ENCODE measurements at places on chromosomes 2 and 18.

DNA sequence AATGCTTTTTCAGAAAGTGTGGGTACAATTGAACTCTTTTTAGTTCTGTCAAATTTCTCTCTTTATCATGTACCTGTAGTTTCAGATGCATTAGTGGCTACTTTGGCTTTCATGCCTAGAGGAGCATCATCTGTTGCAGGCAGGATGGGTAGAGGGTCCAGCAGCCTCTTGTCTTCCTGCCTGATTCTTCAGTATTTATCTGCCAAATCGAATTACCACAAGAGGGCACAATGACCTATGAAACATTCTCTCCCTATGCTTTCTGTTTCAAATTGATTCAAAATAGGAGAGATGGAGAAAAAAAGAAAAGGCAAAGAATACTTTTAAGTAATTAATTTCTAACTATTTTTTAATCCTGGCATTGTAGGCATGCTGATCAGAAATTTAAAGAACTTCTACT, 477.2 kb downstream of the TRIB2 start:
- DNase-seq = no peak

DNA sequence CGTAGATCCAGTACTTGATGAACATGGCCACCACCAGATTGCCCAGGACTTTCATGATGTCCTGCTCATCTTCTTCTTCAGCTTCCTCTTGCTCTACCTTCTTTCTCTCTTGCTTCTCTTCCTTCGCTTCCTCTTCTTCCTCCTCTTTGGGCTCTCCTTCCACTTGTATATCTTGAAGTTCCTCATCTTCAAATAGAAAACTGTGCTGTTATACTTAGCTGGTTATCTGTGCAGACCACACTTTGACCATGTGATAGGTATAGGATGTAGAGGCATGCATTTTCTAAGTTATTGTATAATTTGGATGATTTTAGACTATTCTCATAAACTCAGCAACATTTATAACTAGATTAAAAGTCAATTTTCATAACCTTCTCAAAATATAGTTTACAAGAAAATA, 263.4 kb downstream of the NAPG start:
- DNase-seq = no peak

DNA sequence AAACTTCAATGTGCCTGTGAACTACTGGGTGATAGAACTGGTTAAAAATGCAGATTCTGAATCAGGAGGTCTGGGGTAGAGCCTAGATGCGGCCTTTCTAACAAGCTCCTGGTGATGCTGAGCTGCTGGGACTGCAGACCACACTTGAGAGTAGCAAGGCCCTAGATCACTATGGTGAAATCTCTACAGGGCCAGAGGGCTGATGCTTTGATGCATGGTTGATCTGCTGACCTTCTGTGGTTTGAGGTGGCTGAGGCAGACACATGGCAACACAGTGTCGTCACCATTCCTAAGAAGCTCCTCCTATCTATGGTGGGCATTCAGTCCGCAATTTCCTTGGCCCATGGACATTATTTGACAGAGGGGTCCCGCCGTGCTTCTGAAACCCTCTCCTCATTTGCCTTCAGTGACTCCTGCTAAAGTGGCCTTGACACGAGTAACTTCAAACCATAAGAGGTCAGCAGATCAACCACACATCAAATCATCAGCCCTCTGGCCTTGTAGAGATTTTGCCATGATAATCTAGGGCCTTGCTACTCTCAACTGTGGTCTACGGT, 19.8 kb downstream of the CCDC68 start:
- no peak for DNase-seq

GRCh38 chr2:191544461-191545062, 133.4 kb upstream of the NABP1 start:
- no peak for DNase-seq

DNA sequence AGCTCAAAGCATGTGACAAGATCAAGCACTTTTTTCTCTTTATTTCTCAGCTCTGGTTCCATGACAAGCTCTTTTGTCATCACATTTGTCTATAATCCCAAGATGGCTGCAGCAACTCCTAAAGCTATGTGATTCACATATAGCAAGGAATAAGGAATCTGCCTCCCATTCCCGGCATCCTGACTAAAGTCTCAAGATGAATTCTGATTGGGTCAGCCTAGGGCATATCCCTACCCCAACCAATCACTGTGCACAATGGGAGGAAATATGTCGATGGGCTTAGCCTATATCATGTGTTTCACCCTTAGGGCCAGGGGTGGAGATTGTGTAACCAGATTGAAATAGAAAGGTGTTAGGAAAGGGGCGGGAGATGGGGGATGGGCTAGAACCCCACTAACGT, 23.1 kb upstream of the COLEC12 start:
- no peak for DNase-seq

- peak; percentile 94 for DNase-seq
These were observed 188.1 kb downstream of the ZEB2 start for GRCh38 chr2:144331674-144332355.

DNA sequence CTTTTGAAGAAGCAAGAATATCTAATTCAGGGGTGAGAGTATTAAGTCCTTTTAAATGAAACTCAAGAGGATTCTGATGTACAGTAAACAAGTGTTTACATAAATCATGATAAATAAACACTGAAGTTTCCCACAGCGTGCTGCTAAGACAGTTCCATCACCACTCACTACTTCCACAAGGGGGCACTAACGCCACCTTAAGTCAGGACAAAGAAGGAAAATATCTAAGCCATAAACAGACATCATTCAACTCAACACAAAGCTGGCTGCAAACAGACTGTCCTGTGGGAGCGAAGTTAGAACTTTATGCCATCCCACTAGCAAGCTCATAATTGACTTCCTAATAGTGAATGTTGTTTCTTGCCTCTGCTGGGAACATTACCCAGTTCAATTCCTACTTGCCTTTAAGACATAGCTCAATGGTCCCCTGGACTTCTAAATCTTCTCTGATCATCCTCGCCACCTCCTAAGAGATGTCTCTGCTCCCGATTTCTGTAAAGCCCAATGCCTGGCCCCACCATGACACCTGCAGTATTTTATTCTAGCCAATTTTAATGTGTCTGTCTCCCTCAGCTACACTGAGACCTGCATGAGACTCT, 36.5 kb downstream of the MRPL44 start:
- peak; percentile 37 for DNase-seq

DNA sequence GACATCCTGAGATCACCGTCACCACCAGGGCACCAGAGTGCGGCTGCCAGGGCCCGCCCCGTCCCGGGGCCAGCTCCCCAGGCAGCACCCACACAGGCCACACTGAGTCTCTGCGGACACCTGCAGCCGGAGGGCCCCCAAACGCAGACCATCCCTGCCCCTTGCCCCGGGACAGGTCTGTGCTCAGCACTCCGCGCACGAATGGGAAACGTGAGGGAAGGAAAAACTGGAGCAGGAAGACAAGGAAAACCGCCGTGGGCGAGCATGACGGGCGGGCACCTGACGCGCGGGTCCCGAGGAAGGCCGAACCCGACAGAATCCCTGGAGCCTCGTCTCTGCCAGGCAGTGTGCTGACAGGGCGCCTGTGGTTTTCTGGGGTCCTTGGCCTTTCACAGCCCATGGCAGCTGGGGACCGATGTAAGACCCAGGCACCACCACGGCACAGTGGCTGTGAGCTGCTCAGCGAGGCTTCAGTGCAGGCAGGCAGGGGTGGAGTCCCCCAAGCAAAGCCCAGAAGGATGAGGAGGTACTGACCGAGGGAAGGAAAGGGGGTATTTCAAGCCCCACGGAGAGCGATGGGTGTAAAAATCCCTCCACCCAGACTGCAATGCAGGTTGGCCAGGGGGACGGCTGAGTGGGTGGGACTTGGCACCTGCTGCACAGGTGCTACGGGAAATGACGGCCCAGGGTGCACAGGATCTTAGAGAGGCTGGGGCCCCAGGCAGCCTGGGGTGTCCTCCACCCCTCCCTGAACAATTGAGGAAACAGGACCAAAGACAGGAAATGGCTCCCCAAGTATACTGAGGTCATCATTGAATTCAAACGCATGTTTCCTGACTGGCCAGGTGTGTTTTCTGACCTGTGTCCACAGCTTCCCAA, 59.0 kb downstream of the PXDN start:
- no peak for DNase-seq

DNA sequence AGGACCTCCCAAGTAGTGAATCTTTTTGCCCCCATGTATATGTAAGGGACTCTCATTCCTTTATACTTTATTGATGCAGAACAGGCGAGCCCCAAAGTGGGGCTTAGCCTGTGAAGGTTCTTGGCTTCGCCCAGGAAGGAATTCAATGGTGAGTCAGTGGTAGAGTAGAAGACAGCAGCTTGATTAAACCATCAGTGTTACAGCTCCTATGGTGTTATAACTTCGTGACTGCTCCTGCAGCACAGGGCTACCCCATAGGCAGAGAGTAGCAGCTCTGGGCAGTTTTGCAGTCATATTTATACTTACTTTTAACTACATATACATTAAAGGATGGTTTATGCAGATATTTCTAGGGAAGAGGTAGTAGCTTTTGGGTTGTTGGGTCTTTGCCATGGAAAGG, 11.0 kb downstream of the FAM171B start:
- DNase-seq = no peak

GRCh38 chr2:181977661-181978350, 7.8 kb upstream of the PPP1R1C start:
- no peak for DNase-seq

GRCh38 chr18:74459889-74460288, 2.8 kb upstream of the DIPK1C start:
- no peak for DNase-seq

DNA sequence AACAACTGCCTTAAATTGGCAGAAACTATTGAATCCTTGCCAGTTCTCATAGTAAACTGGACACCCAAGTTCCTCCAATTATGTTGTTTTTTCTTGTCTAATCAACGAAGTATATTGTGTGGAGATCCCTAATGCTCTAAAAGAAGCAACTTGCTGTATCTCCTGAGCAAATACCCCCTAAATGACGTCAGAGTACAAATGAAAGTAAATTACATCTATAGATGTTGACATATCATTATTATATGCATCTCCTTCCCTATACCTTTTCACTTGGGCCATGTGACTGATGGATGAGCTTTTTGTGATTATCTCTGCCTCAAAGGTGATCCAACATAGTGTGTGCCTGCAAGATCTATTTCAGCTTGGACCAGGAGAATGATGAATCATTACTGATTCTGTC, 159.4 kb downstream of the CCDC148 start:
- DNase-seq = no peak
